ENCODE measurements at places on chromosomes 7 and 10. TPM values are rescaled to one million over a fixed set of nuclear protein-coding genes. Genes with fewer than 3 reads are reported as not detected.

DNA sequence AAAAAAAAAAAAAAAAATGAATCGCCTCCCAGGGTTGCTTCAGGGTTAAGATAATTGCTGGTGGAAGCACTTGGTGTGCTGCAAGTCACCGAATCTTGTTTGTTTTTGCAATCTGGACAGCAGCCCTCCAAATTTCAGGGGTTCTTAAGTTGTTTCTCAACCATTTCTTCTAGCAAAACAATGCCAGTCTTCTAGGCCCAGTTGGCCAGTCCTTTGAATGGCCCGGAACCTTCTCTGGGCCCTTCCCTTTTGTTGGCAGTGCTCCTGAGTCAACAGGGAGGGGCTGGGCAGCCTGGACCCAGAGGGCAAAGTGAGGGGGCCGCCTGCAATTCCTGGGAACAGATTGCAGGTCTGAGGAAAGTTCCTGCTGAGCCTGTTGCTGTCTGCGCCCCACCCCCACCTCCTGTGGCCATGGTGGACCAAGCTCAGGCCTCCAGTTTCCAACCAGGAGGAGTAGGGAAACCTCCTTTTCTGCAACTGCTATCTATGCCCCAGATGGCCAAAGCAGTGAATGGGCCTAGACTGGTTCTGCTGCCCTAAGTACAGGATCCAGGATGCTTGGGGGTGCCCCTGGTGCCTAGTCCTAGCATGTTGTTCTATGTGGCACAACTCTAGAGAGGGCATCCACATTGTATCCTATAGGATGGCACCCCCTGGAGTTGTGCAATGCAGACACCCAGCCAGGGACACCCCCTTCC, 31.4 kb upstream of the PDCD4 start:
- no peak for DNase-seq

GRCh38 chr10:78295242-78295641, 261.6 kb downstream of the RPS24 start:
- no peak for DNase-seq

Gene PLXNA4
- 0.07 TPM for total RNA-seq

Gene DDX56
- total RNA-seq = 98.5 TPM

Gene GNGT1
- not detected for total RNA-seq

Gene SPDYE8
- not detected for total RNA-seq

Measured in activated CD4-positive, alpha-beta T cell treated with anti-CD3 and anti-CD28 coated beads for 36 hours (primary cell).